Peyer's patch (tissue), 4 donors: ENCODE measurements at places on chromosomes 16 and 17. TPM values are rescaled to one million over a fixed set of nuclear protein-coding genes. Genes with fewer than 3 reads are reported as not detected.

The WSCD1 gene
- 47.3 TPM for total RNA-seq

The INPP5K gene
- total RNA-seq: 60.9 TPM

The CCL7 gene
- not detected for total RNA-seq

The CCL16 gene
- not detected for total RNA-seq

The SLC5A2 gene
- total RNA-seq: 2.4 TPM

The USB1 gene
- total RNA-seq: 54.2 TPM
